Fibroblast of upper back skin (primary cell): ENCODE measurements at places on chromosomes 7 and 10.

DNA sequence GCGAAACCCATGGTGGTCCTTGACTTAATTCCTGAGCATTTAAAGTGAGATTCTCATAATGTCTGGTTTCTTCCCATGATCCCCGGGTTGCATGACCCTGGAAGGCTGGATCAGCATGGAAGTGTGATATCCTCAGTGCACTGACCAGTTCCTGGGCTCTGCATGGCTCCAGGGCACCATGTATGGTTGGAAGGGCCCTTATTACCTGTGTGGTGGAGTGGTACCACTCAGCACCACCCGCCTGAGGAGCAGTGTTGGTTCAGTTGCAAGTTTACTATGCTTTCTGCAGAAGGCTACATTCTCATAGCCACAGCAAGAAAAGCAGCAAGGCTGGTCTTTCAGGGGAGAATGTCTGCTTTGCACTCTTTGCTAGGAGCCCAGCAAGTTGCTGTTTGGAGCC, 325.7 kb upstream of the MKI67 start:
- no peak for DNase-seq

GRCh38 chr7:34078864-34079263, 173.5 kb downstream of the BMPER start:
- no peak for DNase-seq

DNA sequence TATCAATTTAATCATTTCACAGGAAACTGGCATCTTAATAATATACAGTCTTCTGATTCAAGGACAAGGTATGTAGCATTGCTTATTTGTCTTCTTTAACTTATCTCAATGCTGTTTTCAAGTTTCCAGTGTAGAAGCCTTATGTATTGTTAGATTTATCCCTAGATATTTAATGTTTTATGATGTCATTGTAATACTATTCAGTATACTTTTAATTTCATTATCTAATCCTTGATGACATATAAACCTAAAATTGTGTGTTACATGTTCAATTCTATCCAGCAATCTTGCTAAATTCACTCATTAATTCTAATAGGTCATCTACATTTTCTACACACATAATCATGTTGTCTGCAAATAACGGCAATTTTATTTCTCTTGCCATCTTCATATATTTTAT, 126.3 kb upstream of the SEC61G start:
- DNase-seq: no peak

DNA sequence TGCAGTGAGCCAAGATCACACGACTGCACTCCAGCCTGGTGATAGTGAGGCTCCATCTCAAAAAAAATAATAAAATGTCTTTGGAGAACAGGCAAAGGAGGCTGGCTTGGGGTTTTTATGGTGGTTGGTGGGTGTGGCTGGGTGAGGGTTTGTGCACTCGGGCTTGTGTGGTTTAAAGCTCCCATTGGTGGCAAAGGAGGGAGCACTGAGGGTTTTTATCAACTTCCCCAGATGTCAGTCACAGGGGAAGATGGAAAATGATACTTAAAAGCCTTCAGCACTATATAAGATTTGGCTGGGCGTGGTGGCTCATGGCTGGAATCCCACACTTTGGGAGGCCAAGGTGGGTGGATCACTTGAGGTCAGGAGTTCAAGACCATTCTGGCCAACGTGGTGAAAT, 16.3 kb upstream of the RNF216 start:
- DNase-seq: no peak

GRCh38 chr10:8473205-8473604, 418.7 kb downstream of the GATA3 start:
- DNase-seq: no peak

DNA sequence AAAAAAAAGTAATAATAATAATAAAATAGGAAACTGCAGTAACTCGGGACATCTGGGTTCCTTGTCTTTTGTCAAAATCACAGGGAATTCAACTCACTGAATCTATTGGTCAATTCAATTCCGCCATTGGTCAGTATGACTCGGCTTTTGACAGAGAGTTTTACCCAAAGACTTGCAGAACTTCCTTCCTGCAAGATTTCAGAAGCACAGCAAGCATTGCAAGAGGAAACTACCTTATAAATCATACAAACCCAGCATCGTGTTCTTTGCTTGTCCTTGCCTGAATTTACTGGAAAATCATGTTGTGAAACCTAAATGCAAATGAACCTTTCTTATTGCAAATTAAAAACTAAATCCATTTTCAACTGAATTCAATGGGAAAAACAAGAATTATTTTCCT, 15.5 kb downstream of the KLF6 start:
- no peak for DNase-seq
